ENCODE measurements at places on chromosomes 4 and X. TPM values are rescaled to one million over a fixed set of nuclear protein-coding genes. Genes with fewer than 3 reads are reported as not detected.

BTC gene
- 3.1 TPM for total RNA-seq

- no peaks in the 10 kb centered on the region for H3K27me3 ChIP-seq
- H3K27ac ChIP-seq, result no peak overlapping the region
- H3K4me3 ChIP-seq, result no peak overlapping the region
- H3K4me1 ChIP-seq, result no peaks in the 10 kb centered on the region
- DNase-seq, result no peak
Measured at GRCh38 chr4:14087921-14088320, 460.4 kb upstream of the BOD1L1 start.

- no peaks in the 10 kb centered on the region for H3K27me3 ChIP-seq
- no peak overlapping the region for H3K27ac ChIP-seq
- H3K4me3 ChIP-seq, result no peak overlapping the region
- no peaks in the 10 kb centered on the region for H3K4me1 ChIP-seq
- no peak for DNase-seq
- H3K36me3 ChIP-seq, result no peaks in the 10 kb centered on the region
Measured at GRCh38 chr4:173763389-173763788, 233.4 kb upstream of the HAND2 start.

GRCh38 chr4:10664408-10664807, 20.2 kb downstream of the CLNK start:
- H3K27me3 ChIP-seq, result peaks cover 4% of the 10 kb centered on the region
- no peaks in the 10 kb centered on the region for H3K36me3 ChIP-seq
- DNase-seq, result peak; percentile 90
- no peak overlapping the region for H3K4me3 ChIP-seq

TSPAN6 gene
- total RNA-seq, result 35.4 TPM

FAM50A gene
- 88.1 TPM for total RNA-seq

USP51 gene
- 1.3 TPM for total RNA-seq

ABLIM2 gene
- 0.66 TPM for total RNA-seq

DNA sequence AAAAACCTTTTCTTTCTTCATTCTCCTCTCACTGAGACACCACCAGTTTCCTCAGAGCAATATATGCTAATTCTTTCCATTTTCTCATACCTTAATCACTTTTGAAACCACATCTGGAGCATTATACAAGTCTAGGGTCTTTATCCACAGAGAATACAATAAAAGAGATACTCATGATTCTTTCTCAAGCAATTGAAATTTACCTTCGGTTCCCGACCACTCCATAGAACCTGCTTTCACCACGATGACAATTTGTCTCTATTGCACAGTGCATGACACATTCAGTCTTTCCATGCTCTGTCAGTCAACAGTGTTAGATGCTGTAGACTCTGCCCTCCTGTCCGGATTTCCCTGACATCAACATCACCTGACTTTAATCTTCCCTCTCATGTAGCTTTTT, 409.3 kb upstream of the NWD2 start:
- H3K27me3 ChIP-seq, result no peaks in the 10 kb centered on the region
- no peaks in the 10 kb centered on the region for H3K4me1 ChIP-seq

- no peak overlapping the region for H3K4me3 ChIP-seq
- peaks cover 3% of the 10 kb centered on the region for H3K4me1 ChIP-seq
- no peak for DNase-seq
Measured at GRCh38 chr4:159052315-159052714, 50.6 kb upstream of the RAPGEF2 start.

DNA sequence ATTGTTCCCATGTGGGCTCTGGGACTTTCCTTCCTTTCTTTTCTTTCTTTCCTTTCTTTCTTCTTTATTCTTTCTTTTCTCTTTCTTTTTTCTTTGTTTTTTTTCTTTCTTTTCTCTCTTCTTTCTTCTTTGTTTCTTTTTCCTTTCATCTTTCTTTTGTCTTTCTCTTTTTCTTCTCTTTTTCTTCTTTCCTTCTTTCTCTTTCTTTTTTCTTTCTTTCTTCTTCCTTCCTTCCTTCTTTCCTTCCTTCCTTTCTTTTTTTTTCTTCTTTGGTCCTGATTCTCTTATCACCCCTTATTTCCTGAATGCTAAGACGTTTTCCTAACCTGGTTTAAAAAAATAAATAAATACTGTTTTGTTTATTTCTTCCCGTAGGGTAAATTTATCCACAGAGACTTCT, 93.2 kb downstream of the CRLF2 start:
- no peaks in the 10 kb centered on the region for H3K36me3 ChIP-seq
- H3K4me1 ChIP-seq, result no peaks in the 10 kb centered on the region
- no peak for DNase-seq
- H3K4me3 ChIP-seq, result no peak overlapping the region
- H3K27ac ChIP-seq, result no peak overlapping the region

GRCh38 chr4:60463857-60464502, 736.1 kb upstream of the ADGRL3 start:
- no peaks in the 10 kb centered on the region for H3K4me1 ChIP-seq
- peak; percentile 36 for DNase-seq
- H3K27me3 ChIP-seq, result no peaks in the 10 kb centered on the region

EDA gene
- total RNA-seq, result 0.26 TPM

CHIC1 gene
- total RNA-seq, result 7.2 TPM

GRCh38 chrX:63737131-63737921, 47.7 kb downstream of the ARHGEF9 start:
- no peaks in the 10 kb centered on the region for H3K4me1 ChIP-seq
- no peaks in the 10 kb centered on the region for H3K36me3 ChIP-seq
- no peak overlapping the region for H3K4me3 ChIP-seq
- no peak overlapping the region for H3K27ac ChIP-seq

DNA sequence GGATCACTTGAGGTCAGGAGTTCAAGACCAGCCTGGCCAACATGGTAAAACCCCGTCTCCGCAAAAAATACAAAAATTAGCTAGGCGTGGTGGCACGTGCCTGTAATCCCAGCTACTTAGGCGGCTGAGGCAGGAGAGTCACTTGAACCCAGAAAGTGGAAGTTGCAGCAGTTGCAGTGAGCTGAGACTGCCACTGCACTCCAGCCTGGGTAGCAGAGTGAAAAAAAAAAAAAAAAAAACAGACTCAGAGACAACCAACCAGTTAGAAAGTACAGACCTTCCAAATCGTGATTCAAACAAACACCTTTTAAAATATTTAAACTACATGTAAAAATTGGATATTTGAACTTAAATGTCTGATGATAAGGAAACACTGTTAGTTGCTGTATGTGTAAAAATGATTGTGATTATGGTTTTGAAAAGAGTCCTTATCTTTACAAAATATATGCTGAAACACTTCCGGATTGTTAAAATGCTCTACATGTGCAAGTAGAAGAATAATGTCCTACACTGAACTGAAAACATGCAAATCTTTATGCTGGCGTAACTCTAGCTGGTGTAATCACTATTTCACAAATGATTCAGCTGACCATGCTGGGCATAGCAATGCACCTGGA, 37.8 kb downstream of the SH3KBP1 start:
- H3K36me3 ChIP-seq, result no peaks in the 10 kb centered on the region
- H3K4me3 ChIP-seq, result no peak overlapping the region
- no peaks in the 10 kb centered on the region for H3K27me3 ChIP-seq
- no peak overlapping the region for H3K27ac ChIP-seq
- no peak for DNase-seq

DNA sequence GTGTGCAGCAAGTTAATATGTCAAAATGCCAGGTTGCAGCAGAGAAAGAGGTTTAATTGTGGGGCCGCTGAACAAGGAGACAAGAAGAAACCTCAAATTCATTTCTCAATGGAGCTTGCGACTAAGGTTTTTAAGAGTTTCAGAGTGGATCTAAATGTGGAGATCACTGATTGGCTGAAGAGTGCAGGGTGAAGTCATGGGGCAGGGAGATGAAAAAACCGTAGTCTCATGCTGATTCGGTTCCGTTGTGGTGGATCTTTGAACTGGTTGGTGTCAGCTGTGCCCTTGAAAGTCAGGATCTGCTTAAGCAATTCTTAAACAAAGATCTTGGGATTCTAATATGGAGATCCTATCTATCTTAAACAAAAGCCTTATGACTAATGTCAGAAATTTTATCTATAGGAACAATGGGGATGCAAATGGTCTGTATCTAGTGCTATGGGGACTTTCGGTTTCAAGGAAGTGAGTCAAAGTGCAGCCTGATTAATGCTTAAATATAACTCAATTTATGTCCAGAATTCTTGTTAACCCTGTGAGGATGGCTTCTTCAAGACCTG, 173.9 kb upstream of the CENPE start:
- H3K4me3 ChIP-seq, result no peak overlapping the region
- no peaks in the 10 kb centered on the region for H3K4me1 ChIP-seq
- H3K36me3 ChIP-seq, result no peaks in the 10 kb centered on the region

- no peak for DNase-seq
- H3K4me1 ChIP-seq, result no peaks in the 10 kb centered on the region
- no peak overlapping the region for H3K27ac ChIP-seq
- H3K27me3 ChIP-seq, result no peaks in the 10 kb centered on the region
- H3K4me3 ChIP-seq, result no peak overlapping the region
- H3K36me3 ChIP-seq, result no peaks in the 10 kb centered on the region
Measured at GRCh38 chr4:89324671-89325070, 17.1 kb upstream of the GPRIN3 start.

DNA sequence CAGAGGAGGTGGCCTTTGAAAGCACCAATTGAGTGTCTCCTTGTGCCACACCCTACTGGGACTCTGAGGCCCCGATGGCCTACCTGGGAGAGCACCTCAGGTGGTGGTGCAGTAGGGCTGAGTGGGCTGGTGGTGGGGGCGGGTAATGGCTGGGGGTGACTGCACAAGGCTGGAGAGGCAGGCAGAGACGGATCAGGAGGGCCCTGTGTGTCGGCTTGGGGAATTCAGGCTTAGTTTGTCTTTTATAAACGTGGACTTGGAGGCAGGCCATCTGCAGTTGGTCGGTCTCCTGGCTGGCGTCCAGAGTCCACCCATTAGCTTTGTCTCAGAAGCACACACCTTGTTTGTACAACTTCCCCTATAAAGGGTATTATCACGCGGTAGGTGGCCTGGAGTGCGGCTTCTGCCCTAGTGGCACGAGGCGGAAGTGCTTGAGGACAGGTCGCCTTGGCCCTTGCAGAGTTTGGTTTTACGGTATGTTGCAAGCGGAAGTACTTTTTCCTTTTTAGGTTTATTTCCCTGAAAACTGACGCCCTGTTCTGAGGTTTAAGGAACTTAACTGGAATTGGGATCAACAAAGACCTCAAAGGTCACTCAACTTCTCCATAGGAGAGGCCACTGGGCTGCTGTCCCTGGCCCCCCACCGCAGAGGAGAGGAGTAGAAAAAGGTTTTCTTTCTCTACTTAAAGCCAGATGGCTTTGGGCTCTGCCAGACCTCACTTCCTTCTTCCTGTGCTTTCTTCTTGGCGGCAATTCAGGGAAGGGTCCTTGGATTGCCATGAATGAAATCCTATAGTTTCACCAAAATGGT, 8.0 kb downstream of the TBC1D14 start:
- peak; percentile 38 for DNase-seq
- no peak overlapping the region for H3K27ac ChIP-seq
- no peak overlapping the region for H3K4me3 ChIP-seq
- H3K4me1 ChIP-seq, result no peaks in the 10 kb centered on the region
- no peaks in the 10 kb centered on the region for H3K27me3 ChIP-seq

GRCh38 chrX:23554304-23554703, 113.0 kb upstream of the PRDX4 start:
- H3K36me3 ChIP-seq, result no peaks in the 10 kb centered on the region
- H3K4me1 ChIP-seq, result no peaks in the 10 kb centered on the region
- DNase-seq, result peak; percentile 49
- no peak overlapping the region for H3K4me3 ChIP-seq

GRCh38 chrX:135114392-135114791, 5.9 kb downstream of the ETDB start:
- H3K4me3 ChIP-seq, result no peak overlapping the region
- no peaks in the 10 kb centered on the region for H3K27me3 ChIP-seq
- no peak for DNase-seq
- no peaks in the 10 kb centered on the region for H3K36me3 ChIP-seq
- H3K27ac ChIP-seq, result no peak overlapping the region
- H3K4me1 ChIP-seq, result no peaks in the 10 kb centered on the region

GRCh38 chr4:5618051-5618960, 90.1 kb downstream of the EVC2 start:
- H3K27me3 ChIP-seq, result no peaks in the 10 kb centered on the region
- H3K27ac ChIP-seq, result no peak overlapping the region
- H3K4me1 ChIP-seq, result no peaks in the 10 kb centered on the region
- peaks cover 14% of the 10 kb centered on the region for H3K36me3 ChIP-seq

DNA sequence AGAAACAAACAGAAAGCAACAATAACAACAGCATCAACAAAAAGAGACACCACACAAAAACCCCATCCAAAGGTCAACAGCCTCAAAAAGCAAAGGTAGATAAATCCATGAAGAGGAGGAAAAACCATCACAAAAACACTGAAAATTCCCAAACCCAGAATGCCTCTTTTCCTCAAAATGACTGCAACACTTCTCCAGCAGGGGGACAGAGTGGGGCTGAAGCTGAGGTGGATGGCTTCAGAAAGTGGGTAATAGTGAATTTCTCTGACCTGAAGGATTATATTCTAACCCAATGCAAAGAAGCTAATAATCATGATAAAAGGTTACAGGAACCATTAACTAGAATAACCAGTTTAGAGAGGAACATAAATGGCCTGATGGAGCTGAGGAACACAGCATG, 888.2 kb downstream of the RAB28 start:
- no peak overlapping the region for H3K27ac ChIP-seq
- no peak overlapping the region for H3K4me3 ChIP-seq
- H3K36me3 ChIP-seq, result no peaks in the 10 kb centered on the region

MPC1L gene
- not detected for total RNA-seq

GRCh38 chr4:139391731-139392130, 62.2 kb upstream of the RAB33B start:
- DNase-seq, result no peak
- H3K27ac ChIP-seq, result no peak overlapping the region
- H3K4me3 ChIP-seq, result no peak overlapping the region
- H3K27me3 ChIP-seq, result no peaks in the 10 kb centered on the region
- peaks cover 1% of the 10 kb centered on the region for H3K36me3 ChIP-seq

DNA sequence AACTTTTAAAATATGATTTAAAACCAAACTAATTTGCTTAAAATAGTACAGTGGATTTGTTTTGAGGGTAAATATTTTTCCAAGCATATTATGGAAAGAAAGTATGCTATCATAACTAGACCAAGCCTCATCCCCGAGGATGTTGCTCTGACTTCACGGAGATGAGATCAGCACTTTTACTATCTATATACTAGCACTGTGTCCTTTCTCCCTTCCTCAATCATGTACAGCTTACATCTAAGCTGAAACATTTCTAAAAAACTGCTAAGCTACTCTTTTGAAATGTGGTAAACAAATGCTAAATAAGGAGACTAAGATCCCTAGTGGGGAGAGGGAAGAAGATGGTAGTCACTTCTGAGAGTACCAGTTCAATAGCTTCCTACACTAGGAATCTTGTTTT, 23.8 kb downstream of the AMMECR1 start:
- no peaks in the 10 kb centered on the region for H3K27me3 ChIP-seq
- H3K4me3 ChIP-seq, result no peak overlapping the region
- peaks cover 2% of the 10 kb centered on the region for H3K4me1 ChIP-seq
- H3K36me3 ChIP-seq, result no peaks in the 10 kb centered on the region

TBX22 gene
- total RNA-seq, result not detected

- peaks cover 2% of the 10 kb centered on the region for H3K4me1 ChIP-seq
- no peak overlapping the region for H3K4me3 ChIP-seq
- no peak for DNase-seq
- H3K36me3 ChIP-seq, result no peaks in the 10 kb centered on the region
- no peak overlapping the region for H3K27ac ChIP-seq
- no peaks in the 10 kb centered on the region for H3K27me3 ChIP-seq
Measured at GRCh38 chrX:103658681-103659433, 27.6 kb downstream of the MORF4L2 start.

TGIF2LX gene
- total RNA-seq, result not detected

All from fibroblast of lung (primary cell).